ENCODE measurements at places on chromosomes 12 and 14.

- no peak for DNase-seq
Measured at GRCh38 chr14:103871596-103872480, 24.5 kb upstream of the PPP1R13B start.

DNA sequence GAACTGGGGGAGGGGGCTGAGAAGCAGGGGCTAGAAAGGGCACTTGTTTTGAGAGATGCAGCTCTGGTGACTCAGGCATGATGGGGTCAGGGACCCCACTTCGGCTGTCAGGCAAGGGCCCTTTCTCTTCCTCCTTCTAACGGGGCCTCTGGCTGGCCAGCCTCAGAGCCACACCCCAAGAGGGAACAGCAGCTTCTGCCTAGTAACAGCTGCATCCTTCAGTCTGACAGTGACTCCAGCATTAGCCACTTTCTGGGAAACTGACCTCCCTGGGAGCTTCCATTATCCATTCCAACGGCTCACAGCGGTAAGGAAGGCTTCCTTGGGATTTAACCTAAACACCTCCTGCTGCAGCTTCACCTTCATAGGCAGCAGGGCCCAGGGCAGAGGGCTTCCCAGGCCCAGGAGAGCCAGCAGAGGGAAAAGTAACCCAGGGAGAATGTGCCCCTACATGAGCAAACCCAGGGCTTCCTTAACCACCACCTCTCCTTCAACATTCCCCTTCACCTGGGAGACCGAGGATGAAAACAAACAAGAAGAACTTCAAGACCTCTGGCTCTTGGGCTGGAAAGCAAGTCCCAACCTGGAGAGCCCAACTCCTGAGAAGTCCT lies 2.7 kb downstream of the NCKAP5L start:
- peak; percentile 42 for DNase-seq

DNA sequence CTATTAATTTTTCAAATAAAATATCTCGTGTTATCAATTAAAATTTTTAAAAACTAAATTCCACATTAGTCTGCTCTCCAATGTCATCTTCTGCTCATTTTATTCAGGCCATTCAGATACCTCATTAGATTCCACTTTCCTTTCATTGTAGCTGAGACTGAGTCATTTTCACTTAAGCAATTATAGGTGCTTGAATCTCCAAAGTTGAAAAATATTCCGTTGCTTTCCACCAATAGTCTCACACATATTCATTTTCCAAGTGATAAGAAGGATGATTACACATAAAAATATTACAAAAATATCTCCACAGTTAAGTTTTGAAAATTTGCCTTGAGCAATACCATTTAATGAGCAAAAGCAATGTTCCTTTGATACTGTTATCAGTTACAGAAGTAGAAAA lies 36.5 kb upstream of the YBX3 start:
- no peak for DNase-seq

DNA sequence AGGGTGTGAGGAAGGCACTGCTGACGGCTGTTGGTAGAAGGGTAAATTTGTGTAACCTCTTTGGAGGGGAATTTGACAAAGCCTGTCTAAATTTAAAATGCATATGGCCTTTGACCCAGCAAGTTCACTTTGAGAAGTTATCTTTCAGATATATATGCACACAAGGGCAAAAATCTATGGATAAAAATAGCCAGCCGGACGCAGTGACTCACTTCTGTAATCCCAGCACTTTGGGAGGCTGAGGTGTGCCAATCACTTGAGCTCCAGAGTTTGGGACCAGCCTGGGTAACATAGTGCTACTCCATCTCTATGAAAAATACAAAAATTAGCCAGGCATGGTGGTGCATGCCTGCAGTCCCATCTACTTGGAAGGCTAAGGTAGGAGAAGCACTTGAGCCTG lies 13.4 kb downstream of the UBC start:
- DNase-seq = no peak

GRCh38 chr12:42584651-42585111 lies 4.9 kb downstream of the PRICKLE1 start:
- no peak for DNase-seq

- no peak for DNase-seq
Measured at GRCh38 chr12:526089-526488, 66.3 kb downstream of the B4GALNT3 start.

DNA sequence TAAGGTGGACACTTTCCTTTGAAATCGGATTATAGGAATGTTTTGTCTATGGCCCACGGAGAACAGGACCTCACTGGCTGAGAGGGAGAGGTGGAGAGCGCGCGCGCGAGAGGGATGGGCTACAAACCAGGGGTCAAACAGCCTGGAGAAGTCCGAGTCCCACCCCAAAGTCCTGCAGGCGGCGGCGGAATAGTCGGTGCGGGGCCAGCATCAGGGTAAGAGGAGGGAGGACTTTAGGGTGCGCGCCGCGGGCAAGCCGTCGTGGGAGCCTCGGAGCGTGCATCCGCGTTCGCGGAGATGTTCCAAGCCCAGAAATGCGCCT lies 3.3 kb upstream of the HOXC8 start:
- DNase-seq = no peak

DNA sequence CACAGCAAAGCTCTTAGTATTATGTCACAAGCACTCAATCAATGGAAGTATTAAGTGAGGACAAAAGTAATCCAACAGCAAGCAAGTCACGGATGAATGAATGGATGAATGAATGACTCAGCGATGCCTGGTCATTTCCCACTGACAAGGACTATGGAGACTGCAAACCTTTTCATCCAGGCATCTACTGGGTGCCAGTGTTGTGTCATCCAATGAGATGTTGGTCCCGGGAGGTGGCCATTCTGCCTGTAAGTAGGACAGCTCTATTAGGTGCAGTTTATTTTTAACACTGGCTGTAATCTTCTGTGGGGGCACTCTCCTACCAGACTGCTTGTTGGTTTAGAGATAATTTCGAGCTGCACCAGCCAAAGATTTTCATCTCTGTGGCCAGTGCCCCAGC lies 39.4 kb downstream of the STAB2 start:
- peak; percentile 25 for DNase-seq

DNA sequence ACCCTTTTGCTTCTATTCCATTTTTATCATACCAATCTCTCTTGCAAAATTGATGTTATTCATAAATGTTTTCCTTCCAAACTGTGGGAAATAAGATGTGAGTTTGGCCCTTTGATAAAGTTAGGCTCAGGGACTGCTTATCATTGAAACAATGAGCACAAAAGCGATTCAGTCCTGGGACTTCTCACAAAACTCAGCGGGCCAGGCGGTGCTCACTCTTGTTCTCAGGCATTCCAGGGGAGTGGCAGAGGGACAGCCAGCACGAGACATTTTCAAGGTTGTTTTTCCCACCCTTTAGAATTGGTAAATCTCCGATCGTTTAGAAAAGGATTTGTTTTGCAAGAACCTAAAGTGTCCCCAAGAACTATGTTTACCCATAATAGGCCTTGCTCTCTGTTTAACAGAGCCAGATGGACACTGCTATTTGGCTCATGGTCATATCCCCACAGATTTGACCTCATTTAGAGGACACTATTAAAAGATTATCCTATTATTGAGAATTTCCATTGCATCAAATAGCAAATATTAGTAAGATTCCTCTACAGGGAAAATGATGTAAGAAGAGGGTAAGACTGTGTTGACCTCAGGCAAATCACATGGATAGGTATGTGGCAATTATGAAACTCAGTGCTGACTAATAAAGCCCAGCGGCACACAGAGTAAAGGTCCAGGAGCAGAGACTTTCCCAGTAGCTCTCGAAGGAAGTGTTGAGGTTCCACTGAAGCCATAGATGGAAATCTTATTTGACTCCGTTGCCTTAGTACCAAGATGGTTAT lies 102.7 kb upstream of the USP44 start:
- peak; percentile 73 for DNase-seq

DNA sequence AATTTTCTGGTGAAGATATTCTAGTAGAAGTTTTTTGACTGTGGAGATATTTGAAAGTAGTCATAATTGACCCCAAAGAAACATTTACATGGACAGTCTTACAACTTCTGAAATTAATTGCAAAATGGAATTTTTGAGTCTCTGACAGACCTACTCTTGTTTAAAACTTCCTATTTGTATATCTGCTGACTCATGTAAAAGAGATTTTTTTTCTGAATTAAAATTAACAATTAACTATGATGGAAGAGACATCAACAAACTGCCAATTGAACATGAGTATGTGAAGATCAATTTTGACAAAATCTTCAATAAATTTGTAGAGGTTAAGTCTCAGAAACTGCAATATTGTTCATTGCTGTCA lies 108.5 kb upstream of the MAX start:
- no peak for DNase-seq

GRCh38 chr14:51972566-51972965 lies 16.8 kb upstream of the RTRAF start:
- DNase-seq = no peak

DNA sequence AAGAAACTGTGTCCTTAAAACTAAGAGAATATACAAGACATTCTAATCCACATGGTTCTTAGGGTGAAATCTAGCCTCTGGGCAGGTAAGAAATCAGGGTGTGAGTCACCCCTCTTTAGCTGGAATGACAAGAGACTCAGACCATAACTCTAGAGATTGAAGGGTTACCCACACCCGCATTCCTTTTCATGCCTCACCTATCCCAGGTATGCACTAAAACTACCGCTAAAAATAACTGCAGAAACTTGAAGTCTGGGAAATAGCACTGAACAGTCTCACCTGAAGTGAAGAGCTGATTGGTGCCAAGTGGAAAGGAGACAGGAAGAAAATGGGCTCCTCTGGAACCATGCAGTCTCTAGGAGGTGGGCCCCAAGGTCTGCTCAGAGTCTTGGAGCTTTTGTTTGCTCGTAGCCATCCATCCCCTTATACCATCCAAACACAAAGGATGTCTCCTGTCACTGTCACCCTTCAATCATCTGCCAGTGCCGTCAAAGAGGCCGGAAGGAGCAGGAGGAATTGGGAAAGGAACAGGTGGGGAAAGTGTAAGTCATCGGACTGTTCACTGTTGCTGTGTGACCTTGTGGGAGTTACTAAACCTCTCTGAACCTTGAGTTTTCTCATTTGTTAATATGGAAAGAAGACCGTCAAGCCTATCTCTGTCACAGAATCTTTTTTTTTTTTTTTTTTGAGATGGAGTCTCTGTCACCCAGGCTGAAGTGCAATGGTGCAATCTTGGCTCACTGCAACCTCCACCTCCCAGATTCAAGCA lies 22.4 kb downstream of the DDX47 start:
- DNase-seq = no peak

DNA sequence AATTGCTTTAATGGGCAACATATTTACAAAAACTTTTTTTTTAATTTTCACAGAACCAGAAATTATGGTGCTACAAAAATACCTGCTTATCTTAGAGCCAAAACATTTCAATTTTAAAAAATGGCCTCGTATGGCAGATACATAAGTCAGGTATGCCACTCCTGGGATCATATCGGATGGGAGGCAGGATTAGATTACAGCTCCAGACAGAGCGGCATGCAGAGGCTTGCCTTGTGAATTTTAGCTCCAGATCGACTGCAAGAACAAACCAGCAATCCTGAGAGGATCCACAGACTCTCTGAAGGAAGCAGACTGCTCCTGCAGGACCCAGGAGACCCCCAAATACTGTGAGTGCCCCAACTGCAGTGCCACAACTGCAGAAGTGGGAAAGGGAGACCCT lies 169.3 kb upstream of the AMIGO2 start:
- no peak for DNase-seq

DNA sequence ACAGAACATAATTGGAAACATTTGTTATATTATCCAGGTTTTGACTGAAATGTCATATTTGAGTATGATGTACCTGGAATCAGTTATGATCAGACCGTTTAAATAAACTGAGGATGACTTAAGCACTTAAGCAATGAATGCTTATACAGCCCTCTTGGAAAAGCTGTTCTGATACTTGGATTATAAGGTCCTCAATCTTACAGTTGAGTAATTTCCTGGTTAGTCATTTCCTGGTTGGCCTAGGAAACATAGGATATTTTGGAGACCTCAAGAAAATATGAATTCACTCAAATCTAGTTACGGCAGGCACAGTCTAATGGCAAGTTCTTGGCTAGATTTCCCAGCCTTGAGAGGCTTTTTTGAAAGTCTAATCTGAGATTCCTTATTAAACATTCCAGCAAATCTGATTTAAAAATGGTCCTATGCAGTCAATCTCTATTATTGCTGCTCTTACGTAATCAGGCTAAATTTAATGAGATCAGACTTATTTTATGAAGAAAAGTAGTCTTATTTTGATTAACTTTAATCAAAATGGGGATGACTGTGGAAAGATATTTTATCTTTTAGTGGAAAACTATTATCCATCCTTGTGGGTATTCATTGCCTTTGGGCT lies 447.2 kb downstream of the SNAPC1 start:
- DNase-seq = peak; percentile 94

DNA sequence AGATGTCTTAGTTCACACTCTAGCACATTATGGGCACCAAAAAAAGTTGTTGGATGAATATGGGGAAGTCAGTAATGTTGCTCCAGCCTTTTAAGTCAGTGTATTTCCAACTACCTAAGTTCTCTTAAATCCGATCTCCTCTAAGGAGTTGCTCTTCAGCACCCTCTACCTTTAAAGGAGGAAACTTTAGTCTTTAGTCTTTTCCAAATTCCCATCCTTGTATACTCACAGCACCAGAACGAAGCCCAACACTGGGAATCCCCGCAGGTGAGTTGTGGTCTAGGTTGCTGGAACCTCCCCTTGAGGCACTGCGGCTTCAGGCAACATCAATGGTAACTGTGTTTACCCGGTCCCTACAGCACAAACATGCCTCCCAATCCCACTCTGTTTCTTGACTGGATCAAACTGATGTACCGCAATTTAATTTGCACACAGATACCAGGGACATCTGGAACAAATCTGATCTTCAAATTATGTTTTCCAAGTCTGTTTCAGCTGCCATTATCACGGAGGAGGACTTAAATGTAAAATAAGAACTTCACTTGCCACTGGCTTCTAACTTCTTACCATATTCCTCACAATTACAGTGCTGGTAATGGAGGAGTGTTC lies 179.0 kb downstream of the FOXN3 start:
- peak; percentile 30 for DNase-seq

GRCh38 chr14:68363843-68364767 lies 428.8 kb downstream of the ZFP36L1 start:
- DNase-seq = peak; percentile 61

DNA sequence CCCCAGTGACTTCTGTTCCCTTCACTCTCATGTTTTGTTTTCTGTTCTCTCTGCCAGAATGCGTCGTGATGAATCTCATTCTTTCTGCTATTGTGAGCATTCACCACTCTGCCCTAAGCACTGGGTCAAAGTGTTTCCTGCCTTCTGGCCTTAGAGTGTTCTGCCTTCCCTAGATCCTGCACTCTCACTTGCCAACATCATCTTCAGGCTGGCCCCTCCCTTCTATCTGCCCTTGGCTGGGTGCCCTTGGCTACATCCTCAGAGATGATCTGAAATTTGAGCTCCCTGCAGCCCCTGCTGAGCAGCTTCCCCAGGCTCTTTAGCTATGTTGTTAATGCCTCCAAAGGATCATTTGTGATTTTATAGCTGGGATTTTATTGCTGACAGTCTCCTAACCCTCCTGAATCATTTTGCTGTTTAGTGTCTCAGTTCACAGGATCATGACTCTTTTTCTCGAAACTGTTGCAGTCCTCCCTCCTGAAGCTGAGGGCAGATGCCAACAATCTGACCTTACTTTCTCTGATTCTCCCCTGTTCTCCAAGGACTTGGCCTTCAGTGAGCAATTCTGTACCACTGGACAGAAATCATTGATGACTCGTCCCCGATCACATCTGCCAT lies 4.5 kb downstream of the DHRS2 start:
- DNase-seq = peak; percentile 31

- peak; percentile 55 for DNase-seq
Measured at GRCh38 chr12:78060186-78060585, 229.5 kb downstream of the NAV3 start.

Data from fibroblast of pulmonary artery (primary cell).